ENCODE measurements at places on chromosomes 4 and X.
A peak's percentile ranks its signal among the peaks of the same experiment; 100 is the strongest.

- peak; percentile 79 for DNase-seq
These were observed 227.6 kb downstream of the PRDM5 start for GRCh38 chr4:120694973-120695372.

DNA sequence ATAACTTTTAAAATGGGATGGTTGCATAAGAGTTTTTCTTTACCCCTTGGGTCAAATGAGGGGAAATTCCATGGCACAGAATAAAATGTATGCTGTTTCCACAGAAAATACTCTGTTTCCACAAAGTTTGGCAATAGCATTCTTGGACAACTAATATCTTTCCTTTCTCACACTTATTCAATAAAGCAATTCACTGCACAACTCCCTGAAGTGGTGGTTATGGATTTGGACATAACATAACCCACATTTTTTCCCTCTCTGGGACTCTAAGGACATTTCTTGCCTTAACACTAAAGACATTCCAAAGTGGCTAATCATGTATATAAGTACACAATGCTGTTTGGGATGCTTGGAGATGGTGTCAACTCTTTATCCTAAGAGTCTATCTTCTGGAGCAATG is 51.7 kb upstream of the GPM6B start:
- DNase-seq: peak; percentile 73

DNA sequence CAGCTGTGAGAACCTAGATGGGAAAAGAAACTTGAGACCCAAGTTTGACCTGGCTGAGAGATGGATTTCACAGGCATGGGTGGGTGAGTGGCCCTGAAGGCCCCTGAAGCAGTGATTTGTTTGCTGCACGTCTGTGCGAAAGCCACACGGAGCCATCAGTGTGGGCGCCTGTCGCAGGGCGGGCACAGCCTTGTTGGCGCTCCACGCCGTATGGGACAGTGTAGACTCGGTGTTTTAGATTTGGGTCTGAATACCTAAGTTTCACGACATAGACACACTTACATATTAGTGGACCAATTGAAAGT is 21.9 kb upstream of the UVSSA start:
- DNase-seq: no peak

DNA sequence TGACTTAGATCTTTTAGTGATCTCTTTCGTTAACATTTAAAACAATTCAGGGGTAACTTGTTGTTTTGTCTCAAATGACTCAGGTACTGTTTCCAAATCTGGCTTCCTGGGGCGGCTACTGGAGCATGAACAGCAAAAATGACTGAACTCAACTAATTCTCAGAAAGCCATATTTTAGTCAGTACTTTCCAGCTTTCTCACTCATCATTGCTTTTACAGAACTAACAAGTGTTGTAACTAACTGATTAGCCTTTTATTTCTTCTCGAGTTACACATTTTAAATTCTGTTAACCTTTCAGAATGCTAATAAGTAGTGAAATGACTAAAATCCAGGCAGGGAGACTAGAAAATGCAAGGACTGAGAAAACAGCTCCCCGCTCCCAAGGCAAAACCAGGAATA is 55.3 kb downstream of the JADE3 start:
- no peak for DNase-seq

DNA sequence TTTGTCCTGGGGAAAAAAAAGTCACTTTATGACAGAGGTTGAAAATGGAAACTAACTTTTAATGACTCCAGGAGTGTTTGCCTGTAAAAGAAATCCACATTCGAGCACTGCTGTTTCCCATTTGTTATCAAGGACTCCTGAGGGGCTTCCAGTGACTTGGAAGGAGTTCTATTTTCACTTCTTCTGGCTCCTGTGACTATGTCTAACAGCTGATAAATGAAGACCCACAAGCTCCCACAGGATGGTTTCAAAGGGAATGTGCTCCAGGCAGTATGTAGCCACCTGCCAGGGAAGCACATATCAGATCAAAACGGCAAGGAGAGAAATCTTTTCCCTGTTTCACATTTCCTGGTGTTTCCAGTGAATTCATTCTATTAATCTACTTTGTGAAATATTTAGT is 159.8 kb upstream of the FAM241A start:
- DNase-seq: no peak

DNA sequence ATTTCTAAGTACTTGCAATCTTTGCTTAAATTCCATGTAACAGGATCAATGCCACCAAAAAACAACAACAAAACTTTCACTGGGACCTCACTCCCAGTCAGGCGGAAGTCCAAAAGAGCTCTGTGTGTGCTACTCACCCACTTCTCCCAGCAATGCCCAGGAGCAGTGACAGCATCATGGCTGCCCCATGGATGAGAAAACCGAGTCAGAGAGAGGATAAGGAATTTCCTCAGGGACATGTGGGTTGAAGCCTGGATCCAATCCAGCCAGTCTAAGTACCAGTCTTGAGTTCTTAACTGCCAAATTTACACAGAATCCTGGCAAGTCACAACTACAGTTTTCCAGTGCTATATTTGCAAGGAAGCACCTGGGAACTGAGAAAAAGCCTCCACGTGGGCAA is 64.5 kb downstream of the STX18 start:
- peak; percentile 44 for DNase-seq

All from fibroblast of the aortic adventitia (primary cell).